Daoy (cell line): ENCODE measurements at places on chromosomes 6 and 20.

DNA sequence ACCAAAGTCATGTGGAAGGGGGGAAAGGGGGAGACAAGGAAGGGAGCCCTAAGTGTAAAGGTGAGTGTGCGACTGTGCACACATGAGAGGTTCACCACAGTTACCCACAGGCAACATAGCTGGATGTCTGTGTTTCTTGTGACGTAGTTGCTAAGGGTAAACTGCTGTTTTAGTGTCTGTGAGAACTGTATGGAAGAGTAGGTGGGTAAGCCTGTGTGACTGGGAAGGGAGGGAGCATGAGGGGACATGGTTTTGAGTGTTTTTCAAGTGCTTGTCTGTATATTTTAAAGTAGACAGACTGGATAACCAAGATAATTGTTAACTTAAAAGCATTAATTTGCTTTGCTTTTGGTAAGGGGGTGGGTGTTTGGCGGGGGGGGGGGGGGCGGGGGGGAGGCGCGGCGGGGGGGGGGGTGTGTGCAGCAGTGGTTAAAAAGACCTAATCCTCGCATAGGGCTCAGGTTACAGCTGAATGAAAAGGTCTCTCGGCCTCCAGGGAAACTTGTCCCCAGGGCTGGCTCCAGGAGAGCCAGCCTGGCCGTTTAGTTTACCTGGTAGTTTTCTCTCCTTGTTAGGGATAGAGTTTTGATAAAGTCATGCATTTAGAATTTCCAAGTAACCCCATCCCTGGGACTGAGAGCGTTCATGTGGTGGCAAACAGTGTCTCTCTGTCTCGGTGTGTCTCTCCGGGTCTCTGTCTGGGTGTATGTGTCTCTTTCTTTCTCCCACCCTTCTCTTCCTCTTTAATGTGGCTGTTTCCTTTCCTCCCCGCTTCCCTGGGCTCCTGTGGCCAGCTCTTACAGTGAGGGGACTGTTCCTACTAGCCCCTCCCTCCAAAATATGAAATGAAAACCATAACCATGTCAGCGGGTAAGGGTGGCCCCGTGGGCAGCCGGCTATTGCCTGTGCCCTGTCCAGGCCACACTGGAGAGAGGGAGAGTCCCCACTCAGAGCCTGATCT is 3.4 kb downstream of the SCUBE3 start:
- DNase-seq = no peak

GRCh38 chr20:53048387-53048786 is 76.2 kb downstream of the TSHZ2 start:
- no peak for DNase-seq

DNA sequence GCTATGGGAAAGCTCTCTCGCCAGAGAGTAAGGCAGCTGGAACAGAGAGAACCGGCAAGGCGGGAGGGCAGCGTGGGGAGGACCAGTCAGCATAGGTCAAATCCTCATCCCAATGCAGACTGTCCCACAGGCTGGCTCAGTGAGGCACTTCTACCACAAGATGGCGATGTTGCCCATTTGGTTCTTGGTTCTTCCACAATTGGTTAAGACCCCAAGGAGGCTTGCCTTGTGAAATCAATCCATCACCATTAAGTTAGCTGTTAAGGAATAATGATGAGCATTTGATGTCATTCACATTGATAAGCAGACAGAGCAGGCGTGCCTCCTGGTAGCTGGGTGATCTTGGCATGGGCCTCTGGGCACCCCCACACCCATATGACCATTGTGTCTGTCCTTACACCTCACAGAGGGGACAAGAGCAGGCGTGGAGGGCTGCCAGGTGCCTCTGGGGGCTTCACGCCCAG is 2.4 kb downstream of the CSTL1 start:
- peak; percentile 61 for DNase-seq

GRCh38 chr20:24693466-24694156 is 224.2 kb downstream of the SYNDIG1 start:
- DNase-seq = no peak

DNA sequence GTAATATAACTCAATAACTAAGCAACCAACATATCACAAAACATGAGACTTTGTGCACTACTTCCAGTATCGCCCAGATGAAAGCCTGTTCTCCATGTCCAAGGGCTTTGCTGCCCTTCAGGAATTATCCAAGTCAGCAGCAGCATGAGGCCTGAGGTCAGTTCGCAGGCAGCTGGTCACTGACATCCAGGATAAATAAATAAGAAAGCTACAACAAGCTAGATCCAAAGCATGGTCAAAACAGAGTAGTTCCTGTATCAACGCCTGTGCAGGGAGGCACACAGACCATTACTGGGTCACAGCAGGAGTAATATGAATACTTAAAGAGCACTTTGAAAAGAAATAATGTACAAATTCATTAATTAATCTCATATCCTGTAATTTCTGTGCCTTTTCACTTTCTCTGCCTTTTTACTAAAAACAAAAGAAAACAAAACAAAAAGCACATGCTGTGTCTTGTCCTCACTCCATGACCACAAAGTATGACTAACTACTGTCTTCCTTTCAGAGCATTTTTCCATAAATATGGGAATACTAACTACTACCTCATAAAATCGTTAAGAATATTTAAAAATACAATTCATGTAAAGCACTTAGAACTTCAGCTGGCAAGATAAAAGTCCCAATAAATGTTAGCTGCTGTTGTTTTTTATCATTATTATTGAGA is 374.9 kb upstream of the IRAK1BP1 start:
- no peak for DNase-seq

- DNase-seq = no peak
Observed at GRCh38 chr6:132511831-132512220, 1.1 kb downstream of the STX7 start.
